Activated naive CD8-positive, alpha-beta T cell treated with anti-CD3 and anti-CD28 coated beads, Interleukin-2, amount 50 U/mL, for 16 hours (primary cell): ENCODE measurements at places on chromosomes 7 and 10.
A peak's percentile ranks its signal among the peaks of the same experiment; 100 is the strongest.

DNA sequence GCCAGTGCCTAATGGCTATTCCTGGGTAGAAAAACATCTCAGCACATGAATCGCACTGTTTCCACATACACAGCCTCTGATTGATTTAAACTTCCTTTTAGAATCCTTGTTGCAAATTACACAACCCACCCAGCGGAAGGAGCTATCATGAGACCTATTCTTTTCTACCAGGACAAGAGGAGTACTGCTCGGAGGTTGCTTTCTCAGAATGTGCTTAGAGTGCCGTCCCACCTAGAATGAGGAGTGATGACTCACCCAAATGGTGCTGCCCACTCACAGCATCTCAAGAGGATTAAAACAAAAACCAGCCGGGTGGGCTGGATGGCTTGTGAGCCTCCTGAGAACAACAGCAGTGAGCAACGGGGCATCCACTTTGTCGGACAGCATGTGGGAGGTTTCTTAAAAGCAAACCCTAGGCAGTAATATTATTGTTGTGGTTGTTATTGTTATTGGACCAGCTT, 128.9 kb downstream of the DGKI start:
- DNase-seq: no peak

- no peak for DNase-seq
Observed at GRCh38 chr7:142371586-142372377, 113.9 kb upstream of the PRSS58 start.

DNA sequence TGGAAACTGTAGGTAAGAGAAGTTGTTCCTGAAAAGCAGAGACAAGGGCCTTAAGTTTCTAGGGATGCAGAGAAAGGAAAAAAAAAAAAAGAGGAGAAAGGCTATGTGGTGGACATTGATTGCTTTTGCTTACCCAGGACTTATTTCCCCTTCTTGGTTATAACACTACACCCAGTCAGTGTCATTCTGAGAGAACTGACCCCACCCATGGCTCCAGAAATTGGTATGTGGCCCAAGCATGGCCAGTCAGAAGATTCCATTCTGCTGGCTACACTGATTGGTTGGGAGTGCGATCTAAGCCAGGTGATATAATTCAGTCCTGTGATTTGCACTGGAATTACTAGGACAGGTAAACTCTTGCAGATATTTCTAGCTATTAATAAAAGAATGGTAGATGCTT, 62.2 kb upstream of the EXOC4 start:
- no peak for DNase-seq

GRCh38 chr10:77973276-77973675, 46.7 kb upstream of the DLG5 start:
- DNase-seq: no peak

GRCh38 chr7:152759949-152760853, 649 bp downstream of the ACTR3B start:
- no peak for DNase-seq

GRCh38 chr10:69624245-69624786, 5.7 kb upstream of the FAM241B start:
- DNase-seq: no peak

DNA sequence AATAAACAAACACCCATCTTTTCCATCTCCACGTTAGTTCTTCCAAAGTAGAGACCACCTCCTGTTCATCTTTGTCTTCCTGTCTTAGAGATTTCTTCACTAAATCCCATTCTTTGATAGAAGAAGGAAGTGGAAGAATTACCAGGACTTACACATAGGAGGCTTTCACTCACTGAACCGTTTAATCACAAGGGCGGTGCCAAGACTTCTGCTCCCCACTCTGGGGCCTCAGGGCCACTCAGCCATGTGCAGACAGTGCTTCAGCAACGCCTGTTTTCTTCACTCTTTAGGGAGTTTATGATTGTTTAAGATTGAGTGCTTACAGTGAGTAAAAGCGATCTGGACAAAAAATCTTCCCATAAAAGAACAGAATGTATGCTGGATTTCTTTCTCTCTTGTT, 63.9 kb upstream of the SORCS3 start:
- DNase-seq: no peak

DNA sequence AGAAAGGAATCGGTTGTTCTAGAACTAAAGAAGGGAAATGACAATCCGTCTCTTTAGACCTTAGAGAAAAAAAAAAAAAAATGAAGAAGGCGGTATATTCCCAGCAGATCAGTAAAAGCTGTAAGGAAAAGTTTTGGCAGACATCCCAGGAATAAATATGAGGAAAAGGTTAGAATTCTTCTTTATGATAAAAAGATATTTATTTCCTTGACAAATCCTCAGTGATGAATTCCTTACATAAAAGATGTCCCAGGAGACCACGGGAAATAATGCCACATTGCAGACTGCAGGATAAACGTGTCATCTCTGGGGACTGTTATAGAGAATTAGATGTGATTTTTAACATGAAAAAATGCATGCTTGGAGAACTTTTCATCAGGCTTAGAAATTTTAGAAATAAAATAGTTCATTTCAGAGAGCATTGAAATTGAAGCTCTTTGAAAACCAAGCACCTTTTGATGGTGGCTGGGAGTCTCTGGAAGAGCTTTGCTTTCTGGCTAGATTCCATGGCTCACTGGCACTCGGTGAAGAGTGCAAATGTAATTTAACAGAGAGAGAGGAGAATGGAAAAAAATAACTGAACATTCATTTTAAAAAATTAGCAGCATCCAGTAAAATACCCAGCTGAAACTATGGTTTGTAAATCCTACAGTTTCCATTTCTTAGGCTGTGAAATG, 98.2 kb downstream of the PRPF18 start:
- no peak for DNase-seq

DNA sequence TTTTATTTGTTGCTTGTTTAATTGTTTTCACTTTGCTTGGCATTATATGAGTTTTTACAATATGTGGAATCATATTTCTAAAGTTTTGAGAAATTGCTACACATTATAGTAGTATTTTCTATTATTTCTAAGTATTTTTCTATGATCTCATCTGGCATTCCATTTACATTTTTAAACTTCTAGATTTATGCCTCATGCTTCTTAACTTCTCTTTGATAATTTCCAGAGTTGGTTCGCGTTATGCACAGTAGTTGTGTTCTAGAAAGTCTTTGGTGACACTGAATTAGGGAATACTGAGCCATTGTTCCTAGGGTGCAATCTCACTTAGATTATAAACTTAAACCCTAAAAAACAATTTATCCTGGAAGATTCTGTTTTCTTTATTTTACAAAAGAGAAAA, 129.2 kb downstream of the GNAI1 start:
- DNase-seq: no peak

DNA sequence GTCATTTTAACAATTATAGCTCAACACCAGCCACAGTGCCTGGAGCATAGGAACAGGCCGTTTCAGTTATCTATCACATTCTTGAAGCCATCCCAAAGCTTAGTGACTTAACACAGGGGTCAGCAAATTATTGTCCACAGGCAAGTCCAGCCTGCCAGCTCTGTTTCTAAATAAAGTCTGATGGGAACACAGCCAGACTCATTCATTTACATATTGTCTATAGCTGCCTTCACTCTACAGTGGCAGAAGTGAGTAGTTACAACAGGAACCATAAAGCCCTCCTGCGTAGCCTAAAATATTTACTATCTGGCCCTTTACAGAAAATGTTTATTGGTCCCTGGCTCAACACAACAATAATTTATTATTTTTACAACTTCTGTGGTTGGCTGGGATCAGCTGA, 407.5 kb upstream of the AUTS2 start:
- no peak for DNase-seq

GRCh38 chr7:92904244-92905131, 68.1 kb upstream of the CDK6 start:
- DNase-seq: peak; percentile 77

- DNase-seq: no peak
Observed at GRCh38 chr7:36264123-36264801, 111.2 kb downstream of the EEPD1 start.
